Vagina (tissue), 2 donors: ENCODE measurements at places on chromosomes 5 and 9. TPM values are rescaled to one million over a fixed set of nuclear protein-coding genes. Genes with fewer than 3 reads are reported as not detected.

The PTPA gene
- 46.2 TPM for total RNA-seq

The DMRT2 gene
- total RNA-seq, result 2.5 TPM

The CDHR2 gene
- not detected for total RNA-seq

The DEPDC1B gene
- 0.74 TPM for total RNA-seq

The PDZD2 gene
- 42.7 TPM for total RNA-seq

The CDKN2A gene
- total RNA-seq, result 25.8 TPM

The ATP6V0E1 gene
- 121 TPM for total RNA-seq

The DIPK1B gene
- total RNA-seq, result 11.5 TPM

DNA sequence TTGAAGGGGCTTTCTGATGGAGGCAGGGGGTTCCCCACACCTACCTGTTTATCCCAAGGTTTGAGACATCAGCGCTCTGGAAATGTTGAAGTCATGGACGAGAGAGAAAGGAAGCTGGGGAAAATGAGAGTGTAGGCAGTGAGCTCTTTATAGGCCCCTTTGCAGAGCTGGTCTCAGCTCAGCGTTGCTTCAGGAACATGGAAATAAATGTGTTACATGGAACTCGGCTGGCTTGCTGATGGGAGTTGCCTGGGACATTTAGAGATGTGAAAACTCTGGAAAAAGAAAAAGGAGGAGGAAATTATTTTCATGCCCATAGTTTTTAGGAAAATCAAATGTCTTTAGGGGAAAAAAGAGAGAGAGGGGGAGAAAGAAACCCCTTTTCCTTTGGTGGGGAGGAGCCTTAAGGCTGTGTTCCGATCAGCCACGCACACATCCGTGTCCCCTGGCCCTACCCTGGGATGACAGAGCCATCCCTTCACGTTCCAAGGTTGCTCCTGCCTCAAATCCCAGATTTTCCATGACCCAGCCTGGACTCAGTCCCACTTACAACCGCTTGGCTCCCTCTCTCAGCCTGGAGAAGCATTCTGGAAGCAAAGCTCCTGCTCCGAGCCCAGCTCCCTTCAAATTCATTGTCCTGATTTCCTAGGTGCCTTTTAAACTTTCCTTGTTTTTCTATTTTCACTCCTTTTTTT is 78.3 kb downstream of the COL27A1 start:
- H3K27me3 ChIP-seq, result no peaks in the 10 kb centered on the region
- H3K36me3 ChIP-seq, result no peaks in the 10 kb centered on the region
- DNase-seq, result no peak
- H3K27ac ChIP-seq, result peak overlapping the region; percentile 84
- no peak overlapping the region for H3K4me3 ChIP-seq

DNA sequence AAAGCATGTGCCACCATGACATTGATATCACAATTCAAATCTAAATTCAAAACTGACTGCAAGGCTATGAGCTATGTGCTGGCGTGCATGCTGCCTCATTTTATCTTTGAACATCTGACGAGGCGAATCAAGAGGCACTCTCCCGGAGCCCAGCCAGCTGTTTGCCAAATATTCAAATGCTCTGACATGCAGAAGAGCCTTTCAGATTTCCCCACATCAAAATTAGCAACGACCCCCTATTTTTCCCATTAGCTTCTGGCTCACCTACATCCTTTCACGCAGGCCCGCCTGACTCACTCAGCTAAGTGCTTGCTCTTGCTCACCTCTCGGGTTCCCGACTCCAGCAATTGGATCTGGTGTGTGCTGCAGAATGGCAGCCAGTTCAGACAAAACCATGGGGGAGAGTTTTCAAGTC is 159.0 kb downstream of the NR2F1-AS1 start:
- H3K27me3 ChIP-seq, result no peaks in the 10 kb centered on the region
- H3K4me3 ChIP-seq, result no peak overlapping the region
- no peak overlapping the region for H3K27ac ChIP-seq
- H3K36me3 ChIP-seq, result no peaks in the 10 kb centered on the region

GRCh38 chr5:79621056-79621455 is 8.8 kb downstream of the TENT2 start:
- H3K27ac ChIP-seq, result no peak overlapping the region
- H3K27me3 ChIP-seq, result no peaks in the 10 kb centered on the region
- peaks cover 70% of the 10 kb centered on the region for H3K36me3 ChIP-seq
- no peak for DNase-seq

GRCh38 chr9:126439402-126439765 is 112.8 kb downstream of the MVB12B start:
- peaks cover 7% of the 10 kb centered on the region for H3K4me1 ChIP-seq
- H3K27ac ChIP-seq, result no peak overlapping the region
- H3K27me3 ChIP-seq, result no peaks in the 10 kb centered on the region
- H3K4me3 ChIP-seq, result no peak overlapping the region

- H3K4me3 ChIP-seq, result no peak overlapping the region
- no peaks in the 10 kb centered on the region for H3K36me3 ChIP-seq
- peaks cover 30% of the 10 kb centered on the region for H3K4me1 ChIP-seq
- DNase-seq, result no peak
Measured at GRCh38 chr5:167295681-167296005, 995.8 kb upstream of the WWC1 start.

DNA sequence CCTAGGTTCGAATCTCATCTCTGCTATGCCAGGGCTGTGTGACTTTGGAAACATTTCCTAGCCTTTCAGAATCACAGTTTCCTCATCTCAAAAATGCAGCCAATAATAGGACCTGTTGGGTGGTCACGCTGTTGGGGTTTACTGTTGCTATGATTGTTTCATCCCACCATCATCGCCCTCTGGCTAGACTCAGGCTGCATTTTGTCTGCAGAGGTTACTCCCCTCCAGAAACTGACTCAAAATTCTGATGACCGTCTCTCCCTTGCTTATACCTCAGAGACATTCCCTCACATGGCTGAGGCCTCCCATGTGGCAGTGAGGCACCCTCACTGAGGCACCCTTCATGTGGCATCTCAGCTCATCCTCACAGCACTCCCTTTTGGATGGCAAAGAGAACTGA is 61.6 kb downstream of the COL27A1 start:
- no peak for DNase-seq
- H3K27ac ChIP-seq, result peak overlapping the region; percentile 80
- H3K36me3 ChIP-seq, result no peaks in the 10 kb centered on the region
- H3K4me1 ChIP-seq, result peaks cover 52% of the 10 kb centered on the region
- no peak overlapping the region for H3K4me3 ChIP-seq

GRCh38 chr5:172224996-172225395 is 31.0 kb downstream of the EFCAB9 start:
- H3K36me3 ChIP-seq, result peaks cover 3% of the 10 kb centered on the region
- no peak overlapping the region for H3K4me3 ChIP-seq
- no peaks in the 10 kb centered on the region for H3K27me3 ChIP-seq
- H3K4me1 ChIP-seq, result no peaks in the 10 kb centered on the region

GRCh38 chr9:134653259-134654009 is 11.8 kb downstream of the COL5A1 start:
- peak overlapping the region; percentile 19 for H3K4me3 ChIP-seq
- no peaks in the 10 kb centered on the region for H3K36me3 ChIP-seq
- peak overlapping the region; percentile 61 for H3K27ac ChIP-seq
- H3K4me1 ChIP-seq, result peaks cover 84% of the 10 kb centered on the region
- H3K27me3 ChIP-seq, result no peaks in the 10 kb centered on the region

GRCh38 chr5:141714542-141715310 is 32.7 kb upstream of the ARAP3 start:
- no peak for DNase-seq
- H3K27me3 ChIP-seq, result no peaks in the 10 kb centered on the region
- H3K4me1 ChIP-seq, result no peaks in the 10 kb centered on the region
- no peak overlapping the region for H3K27ac ChIP-seq
- H3K36me3 ChIP-seq, result no peaks in the 10 kb centered on the region

DNA sequence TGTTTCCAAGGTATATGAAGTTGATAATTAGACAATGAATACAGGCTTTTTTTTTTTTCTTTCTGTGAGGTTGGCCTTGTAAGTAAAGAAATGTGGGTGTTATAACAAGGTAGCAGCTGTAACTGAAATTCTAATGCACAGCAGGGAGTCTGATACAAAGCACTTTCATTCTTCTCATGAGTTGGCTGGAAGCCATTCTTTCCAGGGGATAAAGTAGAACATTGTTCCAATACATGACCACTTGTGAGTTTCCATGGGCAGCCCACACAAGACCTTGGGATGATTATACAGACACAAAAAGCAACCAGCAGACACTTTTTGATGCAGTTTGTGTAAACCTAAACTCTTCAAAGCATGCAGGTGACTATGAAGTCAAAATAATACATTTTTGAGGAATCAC is 1785.9 kb upstream of the WWC1 start:
- H3K4me3 ChIP-seq, result no peak overlapping the region
- no peak overlapping the region for H3K27ac ChIP-seq
- no peaks in the 10 kb centered on the region for H3K27me3 ChIP-seq
- DNase-seq, result no peak
- no peaks in the 10 kb centered on the region for H3K36me3 ChIP-seq
- H3K4me1 ChIP-seq, result no peaks in the 10 kb centered on the region

- H3K4me1 ChIP-seq, result no peaks in the 10 kb centered on the region
- no peak for DNase-seq
- no peak overlapping the region for H3K27ac ChIP-seq
- no peaks in the 10 kb centered on the region for H3K27me3 ChIP-seq
- H3K36me3 ChIP-seq, result no peaks in the 10 kb centered on the region
- no peak overlapping the region for H3K4me3 ChIP-seq
Measured at GRCh38 chr5:121667292-121667691, 184.4 kb upstream of the FTMT start.

GRCh38 chr5:77483682-77484081 is 8.4 kb downstream of the WDR41 start:
- DNase-seq, result no peak
- no peaks in the 10 kb centered on the region for H3K36me3 ChIP-seq
- H3K27ac ChIP-seq, result no peak overlapping the region
- H3K27me3 ChIP-seq, result no peaks in the 10 kb centered on the region
- peaks cover 10% of the 10 kb centered on the region for H3K4me1 ChIP-seq
- H3K4me3 ChIP-seq, result no peak overlapping the region

DNA sequence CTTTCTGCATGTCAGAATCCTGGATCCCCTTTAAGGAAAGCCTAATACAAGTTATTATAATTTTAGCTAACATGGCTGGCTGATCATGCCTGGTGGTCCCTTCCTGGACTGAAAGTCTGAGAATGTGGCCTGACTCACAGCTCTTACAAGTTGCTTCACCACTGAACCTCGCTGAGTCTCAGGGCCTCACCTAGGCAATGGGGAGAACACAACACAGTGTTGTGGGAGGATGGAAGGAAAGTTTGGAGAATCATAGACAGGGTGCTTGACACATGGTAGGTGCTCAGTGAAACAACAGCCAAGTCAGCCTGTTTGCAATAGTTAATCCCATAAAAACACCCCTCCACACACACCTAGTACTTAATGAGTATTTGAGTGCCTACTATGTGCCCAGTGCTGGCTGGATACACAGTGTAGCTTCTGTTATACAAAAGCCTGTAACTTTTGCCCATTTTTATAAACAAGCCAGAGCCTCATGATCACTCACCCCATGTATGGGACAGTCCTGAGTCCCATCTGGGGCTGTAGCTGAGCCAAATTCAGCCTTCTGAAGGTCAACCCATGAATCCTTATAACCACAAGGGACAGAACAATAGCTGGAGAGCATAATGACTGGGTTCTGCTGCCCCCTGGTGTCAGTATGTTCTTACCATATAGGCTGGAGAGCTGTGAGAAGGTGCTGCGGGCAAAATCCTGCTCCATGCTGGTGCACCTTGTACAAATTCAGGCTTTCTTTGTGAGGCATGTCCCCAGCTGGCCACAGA is 3.9 kb downstream of the ACSL6 start:
- H3K36me3 ChIP-seq, result no peaks in the 10 kb centered on the region
- H3K4me3 ChIP-seq, result no peak overlapping the region
- DNase-seq, result no peak
- peaks cover 7% of the 10 kb centered on the region for H3K27me3 ChIP-seq
